ENCODE measurements at places on chromosomes 2 and 18. TPM values are rescaled to one million over a fixed set of nuclear protein-coding genes. Genes with fewer than 3 reads are reported as not detected.

TUBA4B gene
- not detected for total RNA-seq

PPP1R7 gene
- total RNA-seq: 49.7 TPM

RAPGEF4 gene
- 2.2 TPM for total RNA-seq

ARHGEF33 gene
- total RNA-seq: not detected

CPO gene
- not detected for total RNA-seq

NT5C1B gene
- not detected for total RNA-seq

RAB1A gene
- total RNA-seq: 56.1 TPM

CYBRD1 gene
- 10.3 TPM for total RNA-seq

SERPINB11 gene
- not detected for total RNA-seq

FLACC1 gene
- 1.1 TPM for total RNA-seq

SOX11 gene
- total RNA-seq: 9.3 TPM

CHN1 gene
- total RNA-seq: 11.2 TPM

ALPI gene
- not detected for total RNA-seq

NEB gene
- 1.1 TPM for total RNA-seq

ZBTB14 gene
- 4.8 TPM for total RNA-seq

RAB6C gene
- not detected for total RNA-seq

NMUR1 gene
- total RNA-seq: not detected

WNT6 gene
- total RNA-seq: not detected

DYNC2LI1 gene
- 29.1 TPM for total RNA-seq

CYB5A gene
- 24.2 TPM for total RNA-seq

LRRTM1 gene
- total RNA-seq: not detected

PSTPIP2 gene
- total RNA-seq: not detected

FAM110C gene
- 0.30 TPM for total RNA-seq
